ENCODE measurements at places on chromosomes 11 and 22. TPM values are rescaled to one million over a fixed set of nuclear protein-coding genes. Genes with fewer than 3 reads are reported as not detected.
A peak's percentile ranks its signal among the peaks of the same experiment; 100 is the strongest.

DNA sequence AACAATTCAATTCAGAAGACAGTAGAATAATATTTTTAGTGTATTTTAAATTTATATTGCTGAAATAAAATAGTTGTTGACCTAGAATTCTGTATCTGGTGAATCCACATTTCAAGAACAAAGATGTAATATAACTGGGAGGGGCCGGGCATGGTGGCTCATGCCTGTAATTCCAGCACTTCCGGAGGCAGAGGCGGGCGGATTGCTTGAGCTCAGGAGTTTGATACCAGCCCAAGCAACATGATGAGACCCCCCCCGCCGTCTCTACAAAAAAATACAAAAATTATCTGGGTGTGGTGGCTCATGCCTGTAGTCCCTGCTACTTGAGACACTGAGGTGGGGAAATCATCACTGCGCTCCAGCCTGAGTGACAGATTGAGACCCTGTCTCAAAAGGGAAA, 72.6 kb downstream of the CD82 start:
- DNase-seq = no peak

DNA sequence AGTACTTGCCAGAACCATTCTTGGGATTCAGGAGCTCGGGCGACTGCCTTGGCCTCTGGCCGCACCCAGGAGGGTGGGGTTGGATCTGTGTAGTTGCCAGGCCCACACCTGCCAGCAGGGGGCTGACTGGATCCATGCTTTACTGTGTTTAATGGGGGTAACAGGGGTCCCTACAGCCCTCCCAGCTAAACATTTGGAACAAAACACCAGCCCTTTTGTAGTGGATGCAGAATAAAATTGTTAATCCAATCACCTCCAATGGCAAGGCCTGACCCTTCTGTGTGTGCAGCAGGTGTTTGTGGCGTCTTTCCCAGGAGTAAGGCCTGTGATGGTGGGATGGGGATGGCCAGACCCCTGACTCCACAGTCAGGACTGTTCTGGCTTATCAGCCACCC, 22.5 kb downstream of the SUN2 start:
- peak; percentile 72 for DNase-seq

DNA sequence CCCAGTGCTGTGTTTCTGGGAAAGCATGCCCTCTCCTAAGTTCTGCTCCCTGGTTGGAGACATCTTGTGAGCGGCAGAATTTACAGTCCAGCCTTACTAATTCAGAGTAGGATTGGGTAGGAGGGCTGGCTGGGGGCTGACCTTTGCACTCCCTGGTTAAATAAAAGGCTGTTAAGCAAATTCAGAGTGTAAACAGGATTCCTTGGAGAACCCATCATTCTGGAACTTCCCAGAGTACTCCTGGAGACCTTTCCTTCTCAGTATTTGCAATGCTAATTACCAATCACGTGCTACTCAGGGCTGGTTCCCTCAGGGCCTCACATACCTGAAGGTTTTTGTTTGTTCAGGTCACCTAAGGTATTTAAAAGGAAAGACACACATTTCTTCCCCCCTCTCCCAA, 340.2 kb downstream of the TBC1D22A start:
- peak; percentile 51 for DNase-seq

DNA sequence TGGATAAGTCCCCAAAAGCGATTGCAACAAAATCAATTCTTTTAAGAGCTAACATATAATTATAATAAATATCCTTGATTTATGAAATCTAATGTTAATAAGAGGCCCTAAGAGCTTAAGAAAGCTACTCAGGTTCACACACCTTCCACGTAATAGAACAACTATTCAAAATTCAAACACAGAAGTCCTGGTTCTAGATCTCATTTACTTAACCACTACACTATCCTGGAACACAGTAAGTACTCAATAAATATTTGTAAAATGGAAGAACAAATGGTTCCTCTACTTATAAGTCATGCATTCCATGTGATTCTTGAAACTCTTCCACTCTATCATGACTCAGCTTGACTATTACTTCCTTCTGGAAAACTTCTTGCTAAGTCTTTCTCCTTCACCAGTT, 268.2 kb downstream of the FAM181B start:
- DNase-seq = no peak

GRCh38 chr11:86919557-86920210, 35.5 kb downstream of the FZD4 start:
- peak; percentile 15 for DNase-seq

GRCh38 chr11:60763692-60764369, 7.2 kb downstream of the MS4A15 start:
- DNase-seq = no peak

- no peak for DNase-seq
Measured at GRCh38 chr11:118082880-118083552, 3.7 kb downstream of the SMIM35 start.

- DNase-seq = no peak
Measured at GRCh38 chr11:29334776-29335130, 682.1 kb downstream of the KCNA4 start.

- peak; percentile 3 for DNase-seq
Measured at GRCh38 chr11:78214331-78215194, 25.8 kb downstream of the USP35 start.

- no peak for DNase-seq
Measured at GRCh38 chr11:282171-282570, 4.0 kb downstream of the NLRP6 start.

DNA sequence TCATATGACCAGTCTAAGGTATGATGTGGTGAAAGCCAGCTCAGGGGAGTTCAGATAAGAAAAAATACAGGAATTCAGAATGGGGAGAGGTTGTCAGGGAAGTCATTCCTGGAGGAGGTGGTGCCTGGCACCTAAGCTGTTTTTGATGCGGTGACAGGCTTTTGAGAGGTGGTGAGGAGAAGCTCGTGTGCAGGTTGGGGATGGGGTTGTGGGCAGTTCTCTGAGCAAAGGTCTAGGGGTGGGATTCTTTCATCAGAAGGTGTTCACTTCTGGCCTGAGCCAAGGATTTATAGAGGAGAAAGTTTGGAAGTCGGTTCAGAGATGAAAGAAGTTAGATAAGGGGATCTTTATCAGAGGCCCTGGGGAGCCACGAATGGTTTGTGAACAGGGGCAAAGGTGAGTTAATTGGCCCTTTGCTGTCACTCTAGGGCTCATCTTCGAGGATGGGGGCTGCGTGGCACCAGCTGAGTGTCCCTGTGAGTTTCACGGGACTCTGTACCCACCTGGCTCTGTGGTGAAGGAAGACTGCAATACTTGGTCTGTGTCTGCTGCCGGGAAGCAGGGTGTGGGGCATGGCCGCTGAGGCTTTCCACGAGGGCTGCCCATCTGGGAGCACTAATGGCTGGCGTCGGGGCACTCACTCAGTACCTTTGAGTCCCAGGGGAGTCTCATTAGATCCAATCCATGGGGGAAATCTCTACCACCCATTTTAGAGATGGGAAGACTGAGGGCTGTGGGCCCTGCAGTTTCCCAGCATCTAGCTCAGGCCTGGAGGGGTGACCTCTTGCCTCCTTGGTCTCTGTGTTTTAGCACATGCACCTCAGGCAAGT, 13.4 kb downstream of the OTOG start:
- no peak for DNase-seq

DNA sequence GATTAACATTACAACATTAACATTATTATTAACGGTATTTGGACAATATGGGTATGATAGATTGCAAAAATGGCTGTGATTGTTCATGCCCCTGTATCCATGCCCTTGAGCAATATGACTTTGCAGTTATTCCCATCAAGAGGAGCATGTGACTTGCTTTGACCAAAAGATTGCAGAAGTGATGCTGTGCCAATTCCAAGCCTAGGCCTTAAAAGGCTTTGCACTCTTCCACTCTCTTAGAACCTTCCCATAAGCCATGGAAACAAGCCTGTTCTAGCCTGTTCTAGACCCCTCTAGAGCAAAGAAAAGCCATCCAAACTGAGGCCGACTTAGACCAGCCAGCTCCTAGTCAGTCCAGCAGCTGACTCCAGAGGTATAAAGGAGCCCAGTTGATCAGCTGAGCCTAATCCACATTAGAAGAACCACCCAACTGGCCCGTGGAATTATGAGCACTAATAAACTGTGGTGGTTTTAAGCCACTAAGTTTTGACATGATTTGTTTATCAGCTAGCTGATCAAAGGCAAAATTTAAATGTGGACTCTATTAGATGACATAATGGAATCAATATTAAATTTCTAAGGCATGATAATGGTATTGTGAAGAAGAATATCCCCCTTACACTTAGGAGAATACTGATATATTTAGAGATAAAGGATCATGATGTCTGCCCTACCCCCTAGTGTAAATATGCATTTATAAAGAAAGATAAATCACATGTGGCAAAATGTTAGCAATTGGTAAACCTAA, 28.6 kb downstream of the RAB30 start:
- no peak for DNase-seq

DNA sequence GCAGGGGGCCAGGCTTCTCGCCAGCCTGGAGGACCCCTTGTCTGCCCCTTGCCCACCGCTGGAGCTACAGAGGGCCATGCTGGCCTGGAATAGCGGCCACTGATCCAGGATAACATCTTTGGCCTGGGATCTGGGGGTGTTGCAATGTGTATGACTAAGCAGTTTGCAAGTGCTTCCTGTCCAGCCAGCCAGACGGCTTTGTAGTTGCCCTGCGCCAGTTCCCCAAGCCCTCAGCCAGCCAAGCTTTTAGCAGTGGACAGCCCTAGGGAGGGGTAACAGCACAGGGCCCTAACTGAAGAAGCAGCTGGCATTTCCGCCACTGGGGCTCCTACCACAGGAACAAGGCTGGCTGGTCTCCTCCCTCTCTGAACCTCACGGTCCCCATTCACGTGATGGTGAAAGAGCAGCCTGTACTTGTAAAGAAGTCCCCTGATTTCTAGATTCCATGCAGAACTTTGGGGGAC, 32.1 kb downstream of the UQCR10 start:
- DNase-seq = no peak

GRCh38 chr11:31757260-31757835, 53.8 kb downstream of the PAX6 start:
- DNase-seq = no peak

- no peak for DNase-seq
Measured at GRCh38 chr11:44264761-44265160, 45.2 kb downstream of the ALX4 start.

- no peak for DNase-seq
Measured at GRCh38 chr11:117218133-117218915, 13.5 kb downstream of the PCSK7 start.

DNA sequence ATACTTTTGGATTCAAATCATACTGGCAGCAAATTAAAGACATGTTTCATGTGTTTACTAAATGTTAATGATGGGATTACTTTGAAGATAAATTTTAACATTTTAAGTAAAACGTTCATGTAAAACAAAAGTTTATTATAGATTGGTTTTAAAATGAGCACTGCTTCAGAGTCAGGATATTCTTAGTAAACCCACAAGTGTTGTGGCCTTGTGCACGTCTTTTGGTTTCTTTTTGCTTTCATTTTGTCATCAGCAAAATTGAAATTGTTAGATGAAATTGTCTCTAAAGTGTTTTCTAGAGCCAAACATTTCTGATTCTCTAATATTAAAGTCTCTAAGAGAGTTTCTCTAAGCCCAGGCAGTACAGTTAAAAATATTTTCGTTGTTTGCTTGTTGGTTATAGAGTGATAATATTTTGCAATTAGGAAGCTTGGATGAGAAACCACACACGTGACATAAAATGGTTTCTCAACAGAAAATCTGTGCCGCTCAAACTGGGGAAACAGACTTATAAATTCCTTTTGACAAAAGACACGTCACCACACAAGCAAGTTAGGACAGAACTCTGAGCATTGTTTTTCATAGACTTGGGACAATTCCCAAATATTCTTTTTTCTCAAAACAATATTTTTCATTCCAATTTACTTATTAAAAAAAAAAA, 164.4 kb downstream of the TEAD1 start:
- DNase-seq = no peak

- DNase-seq = no peak
Measured at GRCh38 chr11:64619196-64619595, 28.2 kb downstream of the SLC22A12 start.

GRCh38 chr11:44382656-44383240, 72.8 kb upstream of the ALX4 start:
- DNase-seq = no peak

- no peak for DNase-seq
Measured at GRCh38 chr22:50004918-50005317, 7.6 kb downstream of the IL17REL start.

DNA sequence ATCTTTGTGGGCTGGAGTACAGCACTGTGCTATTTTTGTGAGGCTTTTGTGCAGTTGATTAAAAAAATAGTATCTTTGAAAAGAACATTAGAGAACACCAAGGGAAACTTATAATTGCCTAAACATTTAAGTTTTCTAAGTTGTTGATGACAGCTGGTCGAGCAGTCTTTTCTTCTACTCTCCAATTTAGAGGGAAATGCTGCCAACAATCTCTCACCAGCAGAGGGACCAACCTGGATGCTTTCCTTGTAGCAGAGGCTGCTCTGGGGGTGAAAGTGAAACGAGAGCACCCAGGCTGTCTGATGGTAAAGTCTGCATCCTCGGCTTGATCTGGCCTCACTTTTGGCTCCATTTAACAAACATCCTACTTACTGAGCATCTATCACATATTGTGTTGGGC, 1286.5 kb upstream of the TENM4 start:
- DNase-seq = peak; percentile 43

DNA sequence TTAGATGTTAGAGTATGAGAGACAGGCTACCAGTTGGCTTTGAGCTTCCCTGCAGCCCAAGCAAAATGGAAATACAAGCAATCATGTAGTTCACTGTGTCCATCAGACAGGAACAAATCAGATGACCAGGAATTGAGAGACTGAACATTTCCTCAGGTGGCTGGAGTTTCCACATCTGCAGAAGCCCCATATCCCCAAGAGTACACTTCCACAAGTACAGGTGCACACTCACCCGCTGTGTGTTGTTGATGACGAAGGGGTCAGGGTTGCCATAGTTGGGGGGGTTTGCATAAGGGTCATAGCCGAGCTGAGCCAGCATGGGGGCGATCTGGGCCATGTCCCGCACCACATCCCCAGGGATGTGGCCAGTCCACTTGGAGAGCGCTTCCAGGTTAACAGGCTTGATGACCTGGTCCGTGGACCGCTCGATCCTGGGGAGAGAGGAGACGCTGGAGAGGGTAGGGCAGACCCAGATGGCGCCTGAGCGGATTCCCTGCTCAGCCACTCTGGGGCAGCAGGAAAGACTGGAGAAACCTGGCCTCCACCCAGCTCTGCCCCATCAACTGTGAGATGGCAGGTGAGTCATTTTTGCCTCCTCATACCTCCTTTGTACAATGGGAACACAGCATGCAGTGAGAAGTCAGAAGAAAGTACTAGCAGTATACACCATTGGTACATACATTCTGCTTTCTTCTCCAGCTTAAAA, 23.9 kb upstream of the TFIP11 start:
- DNase-seq = no peak

Gene TRIM29
- 0.11 TPM for total RNA-seq

Gene NNMT
- 0.53 TPM for total RNA-seq

Gene FAM76B
- total RNA-seq = 30.0 TPM

Gene BEST1
- 0.17 TPM for total RNA-seq

Gene SLC16A8
- 0.98 TPM for total RNA-seq

Gene C11orf86
- total RNA-seq = 0.44 TPM

Gene KRTAP5-9
- not detected for total RNA-seq

Gene MS4A4A
- not detected for total RNA-seq

Gene CYP2D6
- 1.4 TPM for total RNA-seq

Gene ARHGAP8
- 50.5 TPM for total RNA-seq

All from WTC11 (cell line).